ENCODE measurements at places on chromosomes 7 and 10.

DNA sequence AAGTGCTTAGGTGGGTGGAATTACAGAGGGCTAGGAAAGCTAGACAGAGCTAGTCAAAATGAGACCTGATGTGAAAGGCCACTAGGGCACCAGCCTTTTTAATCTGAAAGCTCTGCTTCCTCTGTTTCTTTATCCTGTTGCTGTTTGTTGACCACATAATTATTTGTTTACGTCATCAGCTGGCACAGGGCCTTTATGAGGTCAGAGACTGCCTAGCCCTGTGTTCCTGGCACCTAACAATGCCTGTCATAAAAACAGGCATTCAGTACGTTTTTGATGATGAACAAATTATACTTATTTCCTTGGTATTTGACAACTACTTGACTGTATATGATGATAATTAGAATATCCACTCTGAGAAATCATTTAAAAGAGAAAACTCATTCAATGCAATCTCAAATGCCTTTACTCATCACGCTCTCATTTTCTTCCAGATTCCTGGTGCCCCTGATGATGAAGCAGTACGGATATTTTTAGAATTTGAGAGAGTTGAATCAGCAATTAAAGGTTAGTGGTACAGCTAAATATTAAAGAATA is 26.0 kb downstream of the RBM17 start:
- no peak for DNase-seq

- no peak for DNase-seq
Measured at GRCh38 chr7:159036916-159037605, 107.6 kb downstream of the VIPR2 start.

DNA sequence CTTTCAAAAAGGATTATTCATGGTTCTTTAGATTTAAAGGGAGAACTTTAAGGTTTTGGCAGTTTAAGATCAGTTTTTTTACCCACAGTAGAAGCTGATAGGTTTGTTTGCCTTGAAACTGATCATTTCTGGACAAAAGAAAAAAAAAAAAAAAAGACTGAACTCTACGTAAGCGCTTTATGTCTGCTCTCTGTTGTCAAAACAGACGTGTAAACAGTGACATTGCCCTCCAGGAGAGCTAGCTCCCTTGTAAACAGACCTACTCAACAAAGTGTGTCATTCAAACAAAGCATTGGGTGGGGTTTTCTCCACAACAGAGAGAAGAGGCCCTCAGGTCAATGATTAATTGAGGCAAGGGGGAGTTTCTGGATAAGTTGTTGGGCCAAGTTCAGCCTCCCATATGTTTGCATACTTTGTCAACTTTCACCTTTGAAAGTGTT is 568.1 kb upstream of the LRRN3 start:
- no peak for DNase-seq

- no peak for DNase-seq
Measured at GRCh38 chr7:116902867-116903266, 40.5 kb downstream of the CAPZA2 start.

All from SK-N-DZ (cell line).